IPS-NIHi11 (cell line): ENCODE measurements at places on chromosomes 16 and 17.

GRCh38 chr16:89037261-89038152 lies 56.1 kb upstream of the ACSF3 start:
- peak; percentile 93 for DNase-seq

- DNase-seq, result no peak
Measured at GRCh38 chr17:2362881-2363280, 25.6 kb downstream of the SGSM2 start.

DNA sequence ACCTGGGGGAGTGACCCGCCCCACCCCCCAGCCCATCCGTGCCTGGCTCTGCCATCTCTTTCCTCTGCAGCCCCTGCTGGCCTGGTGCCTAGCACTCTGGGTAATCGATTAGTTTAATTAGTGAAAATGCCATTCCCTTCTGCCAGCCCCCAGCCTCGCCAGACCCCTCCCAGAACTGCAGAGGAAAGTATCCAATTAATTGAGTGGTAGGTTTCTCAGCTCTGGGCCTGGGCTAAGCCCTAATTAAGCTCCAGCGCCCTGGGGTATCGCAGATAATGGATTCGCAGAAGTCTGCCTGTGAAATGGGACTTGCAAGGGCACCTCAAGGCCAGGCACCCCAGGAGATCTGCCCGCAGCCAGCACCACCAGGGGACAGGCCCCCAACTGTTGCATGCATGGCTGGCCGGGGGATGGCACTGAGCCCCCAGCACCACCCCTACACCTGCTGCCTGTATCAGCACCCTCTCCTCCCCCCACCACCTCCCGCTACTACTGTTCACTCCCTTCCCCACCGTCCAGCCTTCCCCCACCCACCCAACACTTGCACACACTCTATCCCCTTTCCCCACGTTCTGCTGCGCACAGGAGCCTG lies 19.7 kb upstream of the SPPL2C start:
- DNase-seq, result no peak

DNA sequence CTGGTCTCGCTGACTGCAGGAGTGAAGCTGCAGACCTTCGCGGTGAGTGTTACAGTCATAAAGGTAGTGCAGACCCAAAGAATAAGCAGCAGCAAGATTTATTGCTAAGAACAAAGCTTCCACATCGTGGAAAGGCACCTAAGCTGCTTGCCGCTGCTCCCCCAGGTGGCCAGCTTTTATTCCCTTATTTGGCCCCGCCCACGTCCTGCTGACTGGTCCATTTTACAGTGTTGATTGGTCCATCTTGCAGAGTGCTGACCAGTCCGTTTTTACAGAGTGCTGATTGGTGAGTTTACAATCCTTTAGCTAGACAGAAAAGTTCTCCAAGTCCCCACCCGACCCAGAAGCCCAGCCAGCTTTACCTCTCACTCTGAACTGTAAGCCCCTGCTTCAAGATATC lies 227.8 kb downstream of the ABCC12 start:
- no peak for DNase-seq

GRCh38 chr16:87032554-87032953 lies 284.6 kb downstream of the C16orf95 start:
- DNase-seq, result no peak

- DNase-seq, result peak; percentile 80
Measured at GRCh38 chr17:50149417-50150353, 792 bp downstream of the PPP1R9B start.

DNA sequence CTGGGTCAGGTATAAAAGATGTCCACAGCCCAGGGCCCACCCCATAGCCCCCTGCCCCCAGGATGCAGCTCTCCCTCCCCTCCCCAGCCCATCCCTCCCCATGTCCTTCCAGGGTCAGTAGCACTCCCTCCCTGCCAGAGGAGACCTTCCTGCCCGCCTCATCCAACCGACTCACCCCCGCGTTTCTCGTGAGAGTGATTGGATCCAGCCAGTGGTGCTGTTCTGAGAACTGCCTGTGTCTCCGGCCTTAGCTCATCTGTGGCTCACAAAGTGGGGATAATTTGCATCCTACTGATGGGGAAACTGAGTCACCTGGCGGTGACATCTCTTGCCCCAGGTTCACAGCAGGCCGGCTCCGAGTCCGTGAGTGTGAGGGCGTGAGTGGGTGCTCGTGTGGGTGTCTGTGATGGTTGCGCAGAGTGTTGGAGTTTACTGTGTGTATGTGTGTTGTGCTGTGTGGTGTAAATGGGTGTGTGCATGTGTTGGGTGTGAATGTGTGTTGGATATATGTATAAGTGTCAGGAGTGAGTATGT lies 90.7 kb upstream of the GSE1 start:
- DNase-seq, result no peak

- no peak for DNase-seq
Measured at GRCh38 chr17:16361874-16362273, 8.6 kb upstream of the CENPV start.

DNA sequence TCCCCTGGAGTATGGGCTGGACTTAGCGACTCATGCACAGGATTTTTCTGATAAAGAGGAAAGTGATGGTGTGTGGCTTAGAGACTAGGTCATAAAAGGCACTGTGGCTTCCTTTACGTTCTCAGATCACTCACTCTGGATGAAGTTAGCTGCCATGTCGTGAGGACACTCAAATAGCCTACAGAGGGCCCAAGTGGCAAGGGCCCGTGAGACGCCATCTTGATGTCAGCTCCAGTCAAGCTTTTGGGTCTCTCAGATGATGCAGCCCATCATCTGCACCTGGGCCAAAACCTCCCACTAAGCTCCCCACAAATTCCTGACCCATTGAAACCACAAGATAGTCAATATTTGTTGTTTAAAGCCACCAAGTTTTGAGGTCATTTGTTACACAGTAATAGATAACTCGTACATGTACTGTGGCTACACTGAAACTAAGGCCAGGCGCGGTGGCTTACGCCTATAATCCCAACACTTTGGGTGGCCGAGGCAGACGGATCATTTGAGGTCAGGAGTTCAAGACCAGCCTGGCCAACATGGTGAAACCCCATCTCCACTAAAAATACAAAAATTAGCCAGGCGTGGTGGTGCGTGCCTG lies 14.7 kb downstream of the ST6GALNAC2 start:
- no peak for DNase-seq

DNA sequence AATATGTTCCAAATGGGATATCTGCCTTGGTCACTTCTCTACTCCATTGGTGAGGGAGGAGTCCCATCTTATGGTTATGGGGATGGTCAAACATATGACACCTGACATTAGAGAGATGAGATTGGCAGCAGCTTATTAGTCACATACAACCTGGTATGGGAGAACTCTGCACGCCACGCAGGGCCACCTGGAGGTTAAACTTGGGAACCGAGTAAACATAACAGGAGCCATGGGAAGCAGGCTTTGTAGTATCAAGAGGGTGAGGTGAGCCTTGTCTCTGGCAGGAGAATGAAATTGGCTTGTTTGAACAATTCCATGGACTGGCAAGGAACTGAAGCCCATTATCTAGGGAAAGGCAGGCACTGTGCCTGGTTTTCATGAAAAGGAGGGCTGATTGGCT lies 238.7 kb upstream of the ELAC2 start:
- no peak for DNase-seq

GRCh38 chr16:85541181-85541580 lies 71.9 kb upstream of the GSE1 start:
- DNase-seq, result no peak

DNA sequence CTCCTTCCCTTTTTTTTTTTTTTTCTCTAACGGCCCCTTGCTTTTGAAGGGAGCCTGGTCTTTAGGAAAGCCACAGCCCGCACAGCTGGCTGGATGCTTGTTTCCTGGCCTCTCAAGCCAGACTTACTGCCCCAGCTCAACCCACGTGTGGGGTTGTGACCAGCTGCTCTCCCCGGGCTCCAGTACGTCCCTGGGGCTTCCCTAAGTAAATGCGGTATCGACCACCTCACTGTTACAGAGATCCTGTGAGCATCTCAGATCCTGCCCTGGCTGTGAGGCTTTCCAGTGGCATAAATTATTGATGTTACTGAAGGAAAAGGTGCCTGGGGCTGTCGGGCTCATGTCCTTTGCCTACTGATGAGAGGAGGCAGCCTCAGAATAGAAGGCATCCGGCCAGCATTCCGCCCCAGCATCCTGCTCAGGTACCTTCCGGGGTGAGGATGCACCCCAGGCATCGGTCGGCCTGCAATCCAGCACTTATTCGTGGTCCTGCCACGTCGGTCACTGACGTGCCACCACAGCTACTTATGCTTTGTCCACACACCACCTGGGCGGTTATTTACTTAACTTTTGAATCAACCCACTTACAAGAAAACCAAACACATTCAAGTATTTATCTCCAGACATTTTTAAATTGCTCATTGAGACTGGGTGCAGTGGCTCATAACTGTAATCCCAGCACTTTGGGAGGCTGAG lies 9.6 kb downstream of the GPRC5B start:
- no peak for DNase-seq

DNA sequence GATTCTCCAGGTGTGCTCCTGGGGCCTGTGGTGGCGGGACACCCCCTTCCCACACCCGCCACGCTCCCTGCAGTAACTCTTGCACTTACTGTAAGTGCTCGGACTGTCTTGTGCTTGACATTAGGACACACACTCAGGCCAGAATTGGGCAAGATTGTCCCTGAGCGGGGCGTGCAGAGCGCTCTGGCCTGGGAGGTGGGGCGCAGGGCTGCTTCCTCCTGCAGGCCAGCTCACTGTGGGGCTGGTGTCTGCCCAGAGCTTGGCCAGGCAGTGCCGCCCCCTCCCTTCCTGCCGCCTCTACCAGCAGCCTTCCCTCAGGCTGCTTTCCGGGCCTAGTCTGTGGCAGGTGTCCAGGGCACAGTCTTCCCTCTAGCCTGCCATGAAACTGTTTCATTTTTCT lies 6.1 kb upstream of the ATP6V0C start:
- no peak for DNase-seq

DNA sequence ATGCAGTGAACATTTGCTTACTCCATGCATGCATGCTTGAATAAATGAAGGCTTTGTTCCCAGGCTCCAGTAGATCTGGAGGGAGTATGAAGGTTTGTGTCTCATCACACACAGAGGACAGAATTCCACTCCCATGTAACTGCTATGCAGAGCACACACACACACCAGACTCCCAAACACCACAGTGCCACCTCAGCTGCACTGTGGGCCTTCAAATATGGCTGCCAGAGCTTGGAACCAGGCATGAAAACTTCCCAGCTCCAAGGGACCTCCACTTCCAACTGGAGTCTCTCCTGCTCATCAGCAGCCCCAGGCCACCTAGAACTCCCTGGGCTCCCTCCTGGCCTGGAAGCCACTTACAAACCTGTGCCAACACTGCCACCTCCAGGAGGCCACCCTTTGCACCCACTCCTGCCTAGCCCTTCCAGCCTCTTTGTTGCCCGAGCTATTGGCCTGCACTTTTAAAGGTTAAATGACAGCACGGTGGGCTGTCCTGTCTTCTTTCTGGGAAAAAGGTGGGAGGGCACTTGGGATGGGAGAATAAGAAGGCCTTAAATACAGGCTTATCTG lies 151.2 kb downstream of the ZNF423 start:
- no peak for DNase-seq

- no peak for DNase-seq
Measured at GRCh38 chr16:80899809-80900592, 95.6 kb upstream of the CDYL2 start.

DNA sequence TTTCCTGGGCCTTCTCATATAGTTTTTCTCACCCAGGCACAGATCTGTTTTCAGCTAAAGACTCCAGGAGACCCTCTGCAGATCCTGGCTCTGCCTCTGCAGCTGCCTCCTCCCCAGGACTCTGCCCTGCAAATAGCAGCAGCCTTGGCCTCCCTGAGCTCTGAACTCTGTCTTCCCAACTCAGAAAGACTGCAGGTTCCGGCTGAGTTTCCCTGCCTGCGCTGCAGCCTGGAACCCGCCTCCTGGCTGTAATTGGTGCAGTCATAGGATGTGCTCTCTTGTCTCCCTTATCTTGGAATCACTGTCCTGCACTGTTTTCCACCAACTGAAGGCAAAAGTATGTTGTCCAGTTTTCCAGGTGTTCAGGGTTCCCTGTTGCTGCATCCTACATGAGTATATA lies 14.3 kb upstream of the DNASE1 start:
- no peak for DNase-seq

DNA sequence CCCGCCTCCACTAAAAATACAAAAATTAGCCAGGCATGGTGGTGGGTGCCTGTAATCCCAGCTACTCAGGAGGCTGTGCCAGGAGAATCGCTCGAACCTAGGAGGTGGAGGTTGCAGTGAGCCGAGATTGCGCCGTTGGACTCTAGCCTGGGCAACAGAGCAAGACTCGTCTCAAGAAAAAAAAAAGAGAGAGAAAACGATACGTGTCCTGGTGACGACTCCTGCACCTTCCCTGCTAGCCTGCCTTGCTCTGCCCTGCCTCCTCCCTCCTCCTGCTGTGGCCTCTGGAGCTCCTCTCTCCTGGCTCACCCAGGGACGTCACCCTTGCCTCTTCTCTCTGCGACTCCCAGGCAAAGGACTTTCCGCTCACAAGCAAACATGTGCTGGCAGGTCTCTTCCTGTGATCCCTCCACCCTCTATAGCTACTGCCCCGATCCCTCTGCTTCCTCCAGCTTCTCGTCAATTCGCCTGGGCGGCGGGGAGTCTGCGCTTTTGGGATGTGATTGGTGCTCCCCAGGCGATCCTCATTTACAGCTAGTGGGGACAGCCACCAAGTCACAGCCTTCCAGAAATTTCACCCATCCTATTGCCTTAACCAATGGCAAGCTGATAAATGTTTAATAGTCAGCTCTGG lies 25.5 kb upstream of the CBX4 start:
- DNase-seq, result no peak

DNA sequence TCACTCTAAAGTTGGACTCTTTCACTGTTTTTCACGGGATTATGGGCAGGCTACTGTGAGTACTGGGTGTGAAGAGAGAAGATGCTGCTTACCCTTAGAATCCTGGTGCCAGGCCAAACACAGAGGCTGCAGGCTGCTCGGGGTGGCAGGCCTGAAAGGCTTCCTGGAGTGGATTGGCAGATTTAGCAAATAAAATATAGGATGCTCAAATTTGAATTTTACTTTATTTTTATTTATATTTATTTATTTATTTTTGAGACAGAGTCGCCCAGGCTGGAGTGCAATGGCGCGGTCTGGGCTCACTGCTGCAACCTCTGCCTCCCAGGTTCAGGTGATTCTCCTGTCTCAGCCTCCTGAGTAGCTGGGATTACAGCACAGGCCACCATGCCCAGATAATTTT lies 14.9 kb upstream of the STAC2 start:
- no peak for DNase-seq

- no peak for DNase-seq
Measured at GRCh38 chr17:44397479-44398440, 8.3 kb upstream of the ITGA2B start.

DNA sequence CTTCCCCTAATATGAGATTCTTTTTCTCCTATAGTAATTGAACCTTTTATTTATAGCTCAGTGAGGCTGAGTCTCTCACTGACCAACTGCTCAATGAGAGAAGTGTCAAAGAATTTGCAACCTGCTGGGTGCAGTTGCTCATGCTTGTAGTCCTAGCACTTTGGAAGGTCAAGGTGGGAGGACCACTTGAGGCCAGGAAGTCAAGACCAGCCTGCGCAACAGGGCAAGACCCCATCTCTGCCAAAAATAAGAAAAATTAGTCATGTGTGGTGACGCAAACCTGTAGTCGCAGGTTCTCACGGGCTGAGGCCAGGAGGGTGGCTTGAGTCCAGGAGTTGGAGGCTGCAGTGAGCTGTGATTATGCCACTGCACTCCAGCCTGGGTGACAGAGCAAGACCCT lies 30.9 kb upstream of the CRYBA1 start:
- no peak for DNase-seq
